ENCODE measurements at places on chromosomes 5 and 9. TPM values are rescaled to one million over a fixed set of nuclear protein-coding genes. Genes with fewer than 3 reads are reported as not detected.

The SPINK7 gene
- total RNA-seq = 264 TPM

The SPATA6L gene
- total RNA-seq = 2.5 TPM

The ECM2 gene
- total RNA-seq = 13.1 TPM

GRCh38 chr9:137365056-137365455, 57.9 kb downstream of the EXD3 start:
- no peak overlapping the region for H3K4me3 ChIP-seq
- no peak overlapping the region for H3K27ac ChIP-seq
- DNase-seq = no peak
- H3K27me3 ChIP-seq = no peaks in the 10 kb centered on the region

DNA sequence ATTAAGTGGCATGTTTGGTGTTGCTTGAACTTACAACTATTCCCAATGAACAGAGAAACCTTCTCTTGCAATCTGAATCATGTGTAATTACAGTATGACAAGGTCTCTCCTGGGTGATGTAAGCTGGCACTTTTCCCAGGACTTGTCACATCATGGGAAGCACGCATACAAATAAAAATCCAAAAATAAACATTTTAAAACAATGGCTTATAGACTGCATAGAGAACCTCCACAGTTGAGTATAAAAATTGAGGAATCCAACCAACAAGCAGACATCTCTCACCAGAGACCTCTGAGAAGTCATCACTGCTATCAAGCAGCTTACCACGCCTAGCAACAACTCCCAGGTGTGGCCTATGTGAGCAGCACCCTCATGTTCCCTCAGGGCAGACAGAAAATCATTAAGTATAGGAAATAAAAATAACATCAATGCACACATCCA, 3.9 kb downstream of the MLLT3 start:
- H3K4me1 ChIP-seq = peaks cover 11% of the 10 kb centered on the region
- no peak for DNase-seq
- H3K36me3 ChIP-seq = no peaks in the 10 kb centered on the region
- H3K4me3 ChIP-seq = no peak overlapping the region

DNA sequence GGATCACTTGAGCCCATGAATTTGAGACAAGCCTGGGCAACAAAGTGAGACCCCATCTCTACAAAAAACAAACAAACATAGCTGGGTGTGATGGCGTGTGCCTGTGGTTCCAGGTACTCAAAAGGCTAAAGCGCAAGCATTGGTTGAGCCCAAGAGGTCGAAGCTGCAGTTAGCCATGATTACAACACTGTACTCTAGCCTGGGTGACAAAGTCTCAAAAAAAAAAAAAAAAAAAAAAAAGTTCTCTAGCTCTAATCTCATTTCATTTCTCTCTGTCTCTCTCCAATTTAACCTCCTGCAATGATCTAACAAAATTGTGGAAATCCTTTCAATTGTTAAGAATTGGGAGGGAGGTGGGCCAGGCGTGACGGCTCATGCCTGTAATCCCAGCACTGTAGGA, 33.3 kb downstream of the LPAR1 start:
- no peak overlapping the region for H3K4me3 ChIP-seq
- H3K27ac ChIP-seq = no peak overlapping the region

- H3K27ac ChIP-seq = peak overlapping the region; percentile 98
- no peaks in the 10 kb centered on the region for H3K36me3 ChIP-seq
- peaks cover 96% of the 10 kb centered on the region for H3K4me1 ChIP-seq
- no peaks in the 10 kb centered on the region for H3K27me3 ChIP-seq
- no peak for DNase-seq
Measured at GRCh38 chr9:121271368-121272341, 3.7 kb downstream of the GSN start.

DNA sequence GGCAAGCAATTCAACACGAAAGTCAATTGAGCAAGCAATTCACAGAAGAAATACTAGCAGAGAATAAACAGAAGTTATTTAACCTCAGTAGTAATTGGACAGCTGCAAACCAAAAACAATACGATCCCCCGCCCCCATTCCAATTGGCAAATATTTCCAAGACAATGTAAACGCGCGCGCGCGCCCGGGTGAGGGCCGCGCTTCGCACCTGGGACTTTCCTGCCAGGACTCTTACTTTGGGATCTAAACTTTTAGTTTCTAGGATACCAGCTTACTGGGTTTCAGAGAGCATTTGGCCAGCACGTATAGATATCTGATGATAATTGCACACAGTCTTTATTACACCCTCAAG, 8.6 kb downstream of the RUFY1 start:
- H3K27ac ChIP-seq = peak overlapping the region; percentile 85
- DNase-seq = no peak
- peaks cover 10% of the 10 kb centered on the region for H3K36me3 ChIP-seq

DNA sequence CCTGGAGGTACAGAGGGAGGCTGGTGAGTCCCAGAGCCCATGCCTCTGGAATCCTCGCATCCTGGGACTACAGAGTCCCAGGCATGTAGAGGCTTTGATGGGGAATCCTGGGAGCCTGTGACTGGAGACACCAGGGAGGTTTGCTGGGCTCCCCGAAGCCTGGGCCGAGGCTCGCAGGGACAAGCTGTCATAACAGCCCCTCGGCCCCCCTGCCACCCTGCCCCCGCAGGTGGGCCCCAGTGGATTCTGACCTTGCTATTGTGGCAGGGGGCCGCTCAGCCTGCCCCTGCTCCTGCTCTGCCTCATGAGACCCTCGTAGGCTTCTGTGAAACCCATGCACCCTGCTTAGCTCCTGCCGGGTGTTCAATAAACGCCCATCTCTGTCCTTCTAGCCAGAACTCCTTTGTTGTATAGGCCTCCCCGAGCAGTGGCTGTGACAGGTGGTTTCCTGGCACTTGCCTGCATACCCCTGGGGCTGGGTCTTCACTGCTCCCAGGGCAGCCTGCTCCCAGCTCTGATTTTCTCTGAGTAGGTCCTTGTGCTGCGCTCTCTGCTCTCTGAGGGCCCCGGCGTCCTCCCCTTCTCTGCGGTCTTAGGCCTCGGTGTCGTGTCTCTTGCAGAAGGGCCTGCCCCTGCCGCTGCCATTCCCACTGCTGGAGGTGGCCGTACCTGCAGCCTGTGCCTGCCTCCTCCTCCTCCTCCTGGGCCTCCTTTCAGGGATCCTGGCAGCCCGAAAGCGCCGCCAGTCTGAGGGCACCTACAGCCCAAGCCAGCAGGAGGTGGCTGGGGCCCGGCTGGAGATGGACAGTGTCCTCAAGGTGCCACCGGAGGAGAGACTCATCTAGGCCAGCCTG, 20.4 kb downstream of the CRB2 start:
- H3K4me3 ChIP-seq = no peak overlapping the region
- peaks cover 53% of the 10 kb centered on the region for H3K27me3 ChIP-seq
- H3K4me1 ChIP-seq = peaks cover 11% of the 10 kb centered on the region
- DNase-seq = no peak
- H3K36me3 ChIP-seq = no peaks in the 10 kb centered on the region

- H3K4me1 ChIP-seq = peaks cover 17% of the 10 kb centered on the region
- H3K27me3 ChIP-seq = no peaks in the 10 kb centered on the region
- no peak overlapping the region for H3K4me3 ChIP-seq
- no peak overlapping the region for H3K27ac ChIP-seq
- no peak for DNase-seq
Measured at GRCh38 chr5:80659106-80659505, 4.3 kb upstream of the DHFR start.

DNA sequence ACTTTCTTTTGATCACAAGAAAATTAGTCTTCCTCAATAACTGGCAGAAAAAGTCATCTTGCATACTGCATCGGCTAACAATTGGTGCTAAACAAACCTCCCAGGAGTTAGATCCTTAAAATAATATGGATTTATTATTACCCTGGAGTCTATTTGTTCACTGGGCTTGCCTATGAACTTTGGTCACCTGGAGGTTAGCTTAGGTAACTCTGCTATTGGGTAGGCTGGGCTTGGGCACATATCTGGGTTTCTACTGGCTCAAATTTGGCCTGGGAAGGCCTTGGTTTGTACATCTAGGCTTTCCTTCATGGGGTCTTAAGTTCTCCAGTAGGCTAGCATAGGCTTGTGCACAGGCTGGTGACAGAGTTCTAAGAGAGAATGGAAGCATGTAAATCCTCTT, 279.9 kb downstream of the RASEF start:
- no peaks in the 10 kb centered on the region for H3K36me3 ChIP-seq
- no peaks in the 10 kb centered on the region for H3K27me3 ChIP-seq
- DNase-seq = no peak
- no peak overlapping the region for H3K27ac ChIP-seq
- no peaks in the 10 kb centered on the region for H3K4me1 ChIP-seq

- no peaks in the 10 kb centered on the region for H3K36me3 ChIP-seq
- DNase-seq = no peak
- no peak overlapping the region for H3K27ac ChIP-seq
- no peaks in the 10 kb centered on the region for H3K4me1 ChIP-seq
Measured at GRCh38 chr9:110828264-110828663, 159.7 kb downstream of the MUSK start.

- no peak overlapping the region for H3K4me3 ChIP-seq
- peaks cover 23% of the 10 kb centered on the region for H3K36me3 ChIP-seq
- H3K27me3 ChIP-seq = no peaks in the 10 kb centered on the region
- no peak overlapping the region for H3K27ac ChIP-seq
Measured at GRCh38 chr9:5140151-5140550, 45.3 kb downstream of the INSL6 start.
